ENCODE measurements at places on chromosomes 16 and 17.

DNA sequence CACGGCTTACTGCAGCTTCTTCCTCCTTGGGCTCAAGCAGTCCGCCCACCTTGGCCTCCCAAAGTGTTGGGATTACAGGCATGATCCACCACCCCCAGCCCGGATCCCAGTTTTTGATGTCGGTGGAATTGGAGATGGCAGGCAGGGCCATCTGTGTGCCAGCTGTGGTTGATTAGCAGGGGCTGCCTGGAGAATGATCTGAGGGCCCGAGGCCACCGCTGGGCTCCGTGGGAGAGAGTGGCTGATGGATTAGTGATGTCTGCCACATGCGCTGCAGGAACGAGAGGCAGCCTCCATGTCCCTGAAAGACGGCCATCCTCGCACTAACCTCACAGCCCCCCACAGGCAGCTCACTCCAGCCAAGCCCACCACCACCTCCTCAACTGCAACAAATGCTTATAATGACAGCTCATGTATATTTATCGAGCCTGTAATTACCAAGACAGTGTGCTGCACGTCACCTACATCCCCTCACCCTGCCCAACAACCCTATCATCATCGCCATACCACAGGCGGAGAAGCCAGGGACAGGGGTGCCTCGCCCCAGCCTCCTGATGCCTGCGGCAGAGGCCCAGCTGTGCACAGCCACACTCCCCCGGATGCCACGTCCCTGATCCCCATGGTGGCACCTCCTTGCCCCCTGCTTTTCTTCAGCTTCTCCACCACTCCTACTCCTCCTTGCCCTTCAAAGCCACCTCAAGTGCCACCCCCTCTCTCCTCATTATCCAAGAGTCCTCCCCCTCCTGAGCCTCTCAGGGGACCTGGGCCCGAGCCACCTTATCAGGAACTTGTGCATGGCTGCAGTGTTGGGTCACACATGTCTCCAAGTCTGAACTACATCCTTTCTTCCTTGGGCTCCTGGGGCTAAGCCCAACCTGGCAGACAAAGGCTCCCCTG, 33.2 kb downstream of the ACTG1 start:
- DNase-seq = no peak

DNA sequence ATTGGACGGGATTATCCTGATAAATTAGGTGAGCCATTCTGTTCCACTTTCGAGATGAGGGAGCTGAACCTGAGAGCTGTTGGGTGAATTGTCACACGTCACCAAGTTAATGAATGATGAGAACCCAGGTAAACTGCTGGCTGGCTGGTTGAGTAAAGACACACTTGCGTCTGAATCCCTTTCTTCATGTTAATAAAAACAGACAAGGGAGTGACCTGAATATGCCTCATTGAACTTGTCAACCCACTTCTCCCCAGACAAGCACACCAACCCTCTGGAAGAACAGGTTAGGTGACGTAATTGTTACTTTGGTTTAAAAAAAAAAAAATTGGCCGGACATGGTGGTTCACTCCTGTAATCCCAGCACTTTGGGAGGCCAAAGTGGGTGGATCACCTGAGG, 400.9 kb upstream of the CDH5 start:
- no peak for DNase-seq

DNA sequence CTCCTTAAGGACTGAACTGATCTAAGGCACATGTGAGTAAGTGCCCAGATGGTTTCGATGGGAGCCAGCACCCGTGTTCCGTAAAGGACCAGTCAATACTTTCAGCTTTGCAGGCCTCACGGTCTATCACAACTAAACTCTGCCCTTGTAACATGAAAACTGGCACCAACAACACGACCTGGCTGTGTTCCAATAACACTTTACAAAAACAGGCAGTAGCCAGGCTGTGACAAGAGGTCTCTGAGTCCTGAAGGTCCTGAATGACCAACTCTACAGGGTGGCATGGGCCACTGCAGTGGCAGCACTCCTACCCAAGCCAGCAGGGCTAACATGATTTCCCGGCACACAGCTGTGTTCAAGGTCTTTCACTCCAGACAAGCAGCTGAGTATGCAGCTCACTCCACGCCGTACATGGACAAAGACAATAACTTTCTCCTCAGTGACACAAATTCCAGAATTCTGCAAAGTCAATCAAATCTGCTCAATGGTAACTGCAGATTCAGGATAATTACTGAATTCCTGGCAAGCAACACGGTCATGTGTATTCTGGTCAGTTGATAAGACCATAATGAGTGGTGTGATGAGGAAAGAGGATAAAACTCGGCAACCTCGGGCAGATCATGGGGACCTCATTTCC, 15.3 kb downstream of the NPLOC4 start:
- DNase-seq = no peak

DNA sequence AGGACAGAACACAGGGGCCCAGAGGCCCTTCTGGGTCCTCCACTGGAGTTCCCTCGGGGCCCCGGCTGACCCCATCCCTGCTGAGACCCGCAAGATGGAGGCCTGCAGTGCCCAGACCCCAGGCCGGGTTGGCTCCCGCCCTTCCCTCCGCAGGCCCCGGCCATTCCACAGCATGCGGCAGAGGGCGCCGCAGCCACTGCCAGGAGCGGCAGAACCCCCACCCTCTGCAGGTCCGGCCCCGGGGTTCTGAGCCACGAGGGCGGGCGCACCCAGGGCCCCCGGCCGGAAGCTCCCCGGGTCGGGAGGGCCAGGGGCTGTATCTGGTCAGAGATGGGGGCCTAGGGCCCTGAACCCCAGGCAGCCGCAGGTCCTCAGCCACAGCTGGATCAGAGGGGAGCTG, 2.4 kb upstream of the PERCC1 start:
- DNase-seq = no peak
